ENCODE measurements at places on chromosomes 13 and 19. TPM values are rescaled to one million over a fixed set of nuclear protein-coding genes. Genes with fewer than 3 reads are reported as not detected.

- DNase-seq: no peak
These were observed 11.9 kb upstream of the NOTCH3 start for GRCh38 chr19:15212711-15213110.

GRCh38 chr13:27405546-27406134 lies 18.8 kb upstream of the GTF3A start:
- DNase-seq: no peak

DNA sequence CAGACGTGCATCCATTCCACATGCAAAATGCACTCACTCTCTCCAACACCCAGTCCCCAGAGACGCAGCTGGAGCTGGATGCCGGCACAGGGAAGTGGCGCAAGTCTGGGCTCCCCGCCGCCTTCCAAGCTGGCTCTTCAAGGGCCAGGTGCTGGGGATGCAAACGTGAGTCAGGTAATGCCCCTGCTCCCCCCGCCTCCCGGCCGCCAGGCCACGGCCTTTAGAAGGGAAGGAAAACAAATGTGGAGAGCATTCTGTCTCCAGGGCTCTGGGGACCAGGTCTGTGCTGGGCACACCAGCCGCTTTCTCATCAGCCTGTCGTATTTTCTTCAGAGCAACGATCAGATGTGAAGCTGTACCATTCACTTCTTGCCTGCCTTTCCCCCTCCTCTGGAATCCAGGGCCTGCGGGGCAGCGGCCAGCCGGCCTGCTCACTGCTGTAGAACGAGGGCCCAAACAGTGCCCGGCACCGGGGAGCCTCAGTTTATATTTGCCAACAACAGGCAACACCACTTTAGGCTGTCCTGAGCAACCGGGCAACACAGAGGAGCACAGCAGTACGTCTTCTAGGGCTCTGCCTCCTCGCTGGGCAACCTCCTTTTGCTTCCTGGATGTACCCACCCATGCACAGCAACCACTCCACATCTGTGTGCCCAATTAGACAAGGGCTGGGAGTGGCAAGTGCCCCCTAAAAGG lies 3.8 kb downstream of the RAB20 start:
- DNase-seq: no peak

SIGLEC12 gene
- not detected for total RNA-seq

GPALPP1 gene
- 26.9 TPM for total RNA-seq

GRCh38 chr13:109113427-109113826 lies 484.0 kb downstream of the MYO16 start:
- no peak for DNase-seq

KLF12 gene
- total RNA-seq: 19.4 TPM

Measured in activated naive CD4-positive, alpha-beta T cell treated with anti-CD3 and anti-CD28 coated beads for 36 hours (primary cell).